EL (cell line): ENCODE measurements at places on chromosomes 1 and 21.
A peak's percentile ranks its signal among the peaks of the same experiment; 100 is the strongest.

DNA sequence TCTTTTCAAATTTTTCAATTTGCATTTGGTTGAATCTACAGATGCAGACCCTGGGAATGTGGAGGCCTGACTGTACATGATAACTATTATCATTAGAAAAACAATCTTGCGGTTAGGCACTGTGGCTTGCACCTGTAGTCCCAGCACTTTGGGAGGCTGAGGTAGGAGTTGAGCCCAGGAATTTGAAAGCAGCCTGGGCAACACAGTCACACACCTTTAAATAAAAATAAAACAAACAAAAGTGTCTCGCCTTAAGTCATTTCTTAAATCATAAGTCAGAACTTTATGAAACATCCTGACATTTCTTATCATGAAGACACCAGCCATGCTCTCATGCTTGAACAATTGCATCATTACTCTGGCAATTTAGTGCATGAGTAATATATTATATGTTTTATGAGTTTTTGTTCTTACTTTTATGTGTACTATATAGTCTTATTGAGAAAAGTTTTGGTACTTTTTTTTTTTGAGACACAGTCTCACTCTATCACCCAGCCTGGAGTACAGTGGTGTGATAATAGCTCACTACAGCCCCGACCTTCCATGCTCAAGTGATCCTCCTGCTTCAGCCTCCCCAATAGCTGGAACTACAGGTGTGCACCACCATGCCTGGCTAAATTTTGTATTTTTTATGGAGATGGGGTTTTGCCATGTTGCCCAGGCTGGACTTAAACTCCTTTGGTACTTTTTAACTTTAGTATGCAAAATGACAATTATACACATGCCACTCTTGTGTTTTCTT is 7.8 kb downstream of the TBX19 start:
- peak; percentile 57 for DNase-seq

DNA sequence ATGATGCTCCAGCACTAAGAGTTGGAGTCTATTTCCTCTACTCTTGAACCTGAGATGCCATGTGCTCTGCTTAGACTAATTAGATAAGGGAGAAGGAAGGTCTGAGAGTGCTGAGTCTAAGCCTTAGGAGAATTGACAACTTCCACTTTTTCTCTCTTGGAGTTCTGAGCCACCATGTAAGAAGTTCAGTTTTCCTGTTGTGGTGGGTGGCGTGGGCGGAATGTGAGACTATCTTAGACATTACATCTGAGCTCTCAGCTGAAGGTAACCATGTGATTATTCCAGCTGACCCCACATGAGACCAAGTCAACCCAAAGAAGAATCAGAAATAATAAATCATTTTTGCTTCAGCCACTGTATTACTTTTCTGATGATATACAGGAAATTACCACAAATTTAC is 404.5 kb upstream of the LRRC7 start:
- DNase-seq: no peak

DNA sequence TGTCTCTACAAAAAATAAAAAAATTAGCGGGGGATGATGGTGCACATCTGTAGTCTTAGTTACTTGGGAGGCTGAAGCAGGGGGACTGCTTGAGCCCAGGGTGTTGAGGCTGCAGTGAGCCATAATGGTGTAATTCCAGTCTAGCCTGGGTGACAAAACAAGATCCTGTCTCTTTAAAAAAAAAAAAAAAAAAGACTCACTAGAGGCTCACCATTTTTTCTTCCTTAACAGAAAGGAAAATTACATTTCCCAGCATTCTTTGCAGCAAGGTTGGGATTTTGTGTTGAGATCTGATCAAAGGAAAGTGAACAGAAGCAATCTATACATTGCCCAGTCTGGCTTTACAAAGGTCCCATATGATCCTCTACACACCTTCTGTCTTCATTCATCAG is 21.5 kb downstream of the GFI1 start:
- no peak for DNase-seq

- peak; percentile 42 for DNase-seq
Observed at GRCh38 chr1:234887016-234887900, 241.4 kb downstream of the TOMM20 start.

DNA sequence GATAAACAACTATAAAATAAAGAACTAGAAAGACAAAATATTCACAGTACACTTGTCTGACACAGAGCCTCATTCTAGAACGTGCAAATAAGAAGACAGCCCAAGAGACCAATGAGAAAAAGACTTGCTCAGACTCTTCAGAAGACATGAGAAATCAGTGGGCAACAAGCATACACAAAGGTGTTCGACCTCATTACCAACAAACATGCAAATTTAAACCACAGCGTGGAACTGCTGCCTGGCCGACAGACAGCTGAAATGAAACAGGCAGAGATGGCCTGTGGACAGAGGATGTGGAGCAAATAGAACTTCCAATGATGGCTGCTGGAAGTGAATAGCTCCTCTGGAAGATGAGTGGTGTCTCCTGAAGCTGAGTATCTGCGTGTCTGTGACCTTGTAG is 22.4 kb upstream of the COL6A1 start:
- DNase-seq: no peak
